Cerebellar nuclear complex (tissue), 1 donor: ENCODE measurements at places on chromosomes 16 and 17.

DNA sequence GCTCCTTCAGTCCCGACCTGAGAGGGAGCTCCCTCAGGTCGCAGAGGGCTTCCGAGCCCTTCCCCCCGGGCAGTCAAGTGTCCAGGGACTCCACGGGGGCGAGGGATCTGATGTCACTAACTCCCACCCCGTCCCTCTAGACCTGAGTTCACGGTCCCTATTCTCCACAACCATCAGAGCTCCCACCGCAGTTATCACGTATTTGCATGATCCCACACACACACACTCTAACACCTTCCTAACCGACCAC lies 3.7 kb upstream of the PER1 start:
- no peak for DNase-seq

- no peak for DNase-seq
Observed at GRCh38 chr17:39222866-39223834, 2.6 kb downstream of the STAC2 start.

DNA sequence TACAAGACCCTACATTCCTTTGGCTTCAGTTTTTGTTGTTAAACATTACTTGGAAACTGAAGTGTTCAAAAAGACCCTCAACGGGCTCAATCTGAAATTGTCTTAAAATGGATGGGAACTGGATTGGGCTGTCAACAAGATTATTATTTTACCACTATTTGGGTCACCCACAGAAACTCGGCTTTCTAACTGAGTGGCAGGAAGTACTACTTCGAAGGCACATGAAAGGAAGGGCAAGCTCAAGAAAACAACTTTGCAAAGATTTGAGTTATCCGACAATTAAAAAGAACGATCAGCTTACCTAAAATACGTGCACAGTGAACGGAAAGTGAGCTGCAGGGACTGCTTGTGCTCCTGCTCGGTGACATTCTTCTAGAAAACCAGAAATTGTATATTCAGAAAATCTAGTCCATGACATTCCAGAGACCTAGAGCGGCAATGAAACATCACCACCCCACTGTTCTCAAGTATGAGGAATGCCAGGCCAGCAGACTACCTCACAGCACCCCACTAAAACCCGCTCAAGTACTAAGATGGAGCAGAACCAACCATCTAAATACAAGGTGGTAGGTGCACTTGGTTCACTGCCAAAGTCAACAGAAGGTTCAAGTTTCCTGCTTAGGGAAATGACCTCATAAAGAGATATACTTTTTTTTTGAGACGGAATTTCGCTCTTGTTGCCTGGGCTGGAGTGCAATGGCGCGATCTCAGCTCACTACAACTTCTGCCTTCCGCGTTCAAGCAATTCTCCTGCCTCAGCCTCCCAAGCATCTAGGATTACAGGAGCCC lies 60.5 kb downstream of the ZZEF1 start:
- DNase-seq, result no peak

GRCh38 chr16:57693550-57693949 lies 1.1 kb upstream of the DRC7 start:
- no peak for DNase-seq

- DNase-seq, result no peak
Observed at GRCh38 chr17:51065466-51065865, 55.2 kb downstream of the SPAG9 start.

DNA sequence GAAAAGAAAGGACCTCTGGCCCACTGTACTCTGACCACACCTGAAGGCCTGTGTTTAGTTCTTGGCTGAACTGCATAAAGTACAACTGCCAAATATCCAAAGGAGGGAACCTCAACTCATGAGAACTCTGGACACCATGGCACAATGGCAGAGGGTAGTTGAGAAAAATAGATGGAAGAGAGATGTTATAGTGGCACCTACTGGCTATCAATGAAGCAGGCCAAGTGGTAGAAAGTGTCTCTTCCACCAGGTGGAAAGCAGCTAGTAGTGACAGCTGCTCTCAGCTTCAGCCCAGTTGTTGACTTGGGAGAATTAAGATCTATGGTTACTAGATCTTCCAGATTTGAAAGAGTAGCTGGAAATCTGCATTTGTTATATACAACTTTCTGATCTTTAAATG lies 3.2 kb downstream of the MED31 start:
- DNase-seq, result no peak

GRCh38 chr17:39264119-39264518 lies 38.4 kb upstream of the STAC2 start:
- DNase-seq, result peak; percentile 12

DNA sequence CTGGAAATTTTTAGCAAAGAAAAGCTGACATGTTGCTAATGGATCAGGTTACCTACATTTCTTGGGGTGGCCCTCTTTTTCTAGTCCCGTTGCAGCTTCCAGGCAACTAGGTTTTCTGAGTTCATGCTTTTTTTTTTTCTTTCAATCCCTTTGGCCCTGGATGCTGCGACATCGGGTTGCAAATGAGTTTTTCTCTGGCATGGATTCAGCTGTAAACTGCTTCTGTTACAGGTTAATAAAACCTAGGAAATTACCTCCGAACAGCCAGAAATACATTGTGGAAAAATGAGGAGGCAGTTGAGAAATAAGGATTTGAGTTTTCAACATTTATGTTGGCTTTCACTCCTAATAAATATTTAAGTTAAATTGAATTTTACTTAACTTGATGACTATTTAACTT lies 149.8 kb upstream of the MAF start:
- no peak for DNase-seq

GRCh38 chr17:56707312-56708219 lies 114.1 kb downstream of the NOG start:
- DNase-seq, result no peak

DNA sequence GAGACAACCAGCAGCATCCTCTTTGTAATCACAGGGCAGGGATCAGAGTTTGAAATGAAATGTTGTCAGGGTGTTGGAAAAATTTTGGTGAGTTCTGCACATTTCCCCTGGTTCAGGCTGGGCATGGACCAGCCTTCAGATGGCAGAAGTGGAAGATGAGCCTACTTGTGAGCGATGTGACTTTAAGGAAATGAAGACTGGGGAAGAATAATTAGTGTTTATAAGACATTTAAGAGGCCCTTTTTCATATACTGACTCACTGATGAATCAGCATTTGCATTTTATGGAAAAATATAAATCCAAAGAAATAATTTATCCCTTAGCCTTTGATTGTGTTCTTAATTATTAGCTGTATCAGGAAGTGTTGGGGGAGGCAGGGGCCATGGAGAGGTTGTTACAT lies 20.9 kb downstream of the GPR179 start:
- DNase-seq, result no peak

DNA sequence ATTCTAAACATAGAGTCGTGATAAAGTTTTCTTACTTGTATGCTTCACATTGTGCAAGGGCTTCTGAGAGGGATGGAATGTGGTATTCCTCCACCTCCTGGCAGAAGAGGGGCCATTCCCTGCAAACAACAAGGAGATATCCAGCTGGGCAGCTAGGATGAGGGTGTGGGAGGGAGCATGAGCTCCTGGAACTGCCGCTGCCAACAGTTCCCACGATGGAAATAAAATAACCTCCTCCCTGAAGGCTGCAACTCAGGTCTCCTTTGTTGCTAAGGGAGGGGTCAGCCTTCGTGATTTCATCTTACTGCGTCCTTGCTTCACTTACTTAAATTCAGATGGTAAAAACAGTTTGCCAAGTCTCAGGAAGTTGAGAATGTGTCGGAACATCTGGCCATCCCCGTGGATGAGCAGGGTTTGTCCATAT lies 15.6 kb downstream of the PLEKHG4 start:
- no peak for DNase-seq

DNA sequence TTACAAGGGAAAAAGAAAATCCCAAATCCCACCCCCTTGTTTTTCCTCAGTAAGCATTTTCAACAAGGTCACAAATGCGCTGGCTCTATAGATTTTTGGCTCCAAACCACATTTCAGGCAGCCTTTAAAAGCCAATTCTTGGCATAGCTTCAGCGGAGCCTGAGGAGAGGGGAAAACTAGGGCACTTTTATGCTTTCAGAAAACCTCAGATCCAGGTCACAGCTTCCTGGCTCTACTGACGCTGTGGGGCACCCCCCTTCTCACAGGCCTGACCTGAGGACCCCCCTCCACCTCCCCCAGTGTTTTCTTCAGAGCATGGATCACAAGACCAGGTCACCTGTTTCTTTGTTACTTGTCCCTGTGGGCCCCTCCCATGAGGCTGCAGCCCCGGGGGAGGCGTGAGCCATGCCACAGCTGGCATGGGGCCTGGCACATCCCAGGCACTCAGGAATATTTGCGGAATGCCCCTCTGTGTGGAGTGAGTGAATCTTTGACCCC lies 30.1 kb upstream of the MTSS2 start:
- no peak for DNase-seq

- DNase-seq, result no peak
Observed at GRCh38 chr16:10120953-10121352, 61.3 kb downstream of the GRIN2A start.

DNA sequence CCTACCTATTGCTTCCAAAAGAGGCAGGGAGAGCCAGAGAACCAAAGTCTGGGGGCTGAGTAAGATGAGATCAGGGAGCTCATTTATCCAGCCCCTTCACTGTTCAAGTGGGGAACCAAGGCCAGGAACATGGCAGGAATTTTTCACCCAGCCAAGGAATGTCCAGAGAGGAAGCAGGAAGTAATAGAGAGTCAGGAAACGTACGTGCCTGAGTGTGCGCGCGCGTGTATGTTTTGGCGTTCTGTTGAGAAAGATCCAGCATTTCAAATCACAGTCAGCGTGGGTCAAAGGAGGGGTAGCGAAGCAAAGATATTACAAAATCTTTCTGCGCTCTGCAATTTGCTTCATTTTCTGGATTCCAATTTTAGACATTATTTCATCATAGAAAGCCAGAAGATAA lies 41.9 kb upstream of the WSCD1 start:
- no peak for DNase-seq

GRCh38 chr17:56762988-56763387 lies 70.7 kb downstream of the C17orf67 start:
- no peak for DNase-seq

- no peak for DNase-seq
Observed at GRCh38 chr16:79163691-79164387, 436.7 kb downstream of the MAF start.

DNA sequence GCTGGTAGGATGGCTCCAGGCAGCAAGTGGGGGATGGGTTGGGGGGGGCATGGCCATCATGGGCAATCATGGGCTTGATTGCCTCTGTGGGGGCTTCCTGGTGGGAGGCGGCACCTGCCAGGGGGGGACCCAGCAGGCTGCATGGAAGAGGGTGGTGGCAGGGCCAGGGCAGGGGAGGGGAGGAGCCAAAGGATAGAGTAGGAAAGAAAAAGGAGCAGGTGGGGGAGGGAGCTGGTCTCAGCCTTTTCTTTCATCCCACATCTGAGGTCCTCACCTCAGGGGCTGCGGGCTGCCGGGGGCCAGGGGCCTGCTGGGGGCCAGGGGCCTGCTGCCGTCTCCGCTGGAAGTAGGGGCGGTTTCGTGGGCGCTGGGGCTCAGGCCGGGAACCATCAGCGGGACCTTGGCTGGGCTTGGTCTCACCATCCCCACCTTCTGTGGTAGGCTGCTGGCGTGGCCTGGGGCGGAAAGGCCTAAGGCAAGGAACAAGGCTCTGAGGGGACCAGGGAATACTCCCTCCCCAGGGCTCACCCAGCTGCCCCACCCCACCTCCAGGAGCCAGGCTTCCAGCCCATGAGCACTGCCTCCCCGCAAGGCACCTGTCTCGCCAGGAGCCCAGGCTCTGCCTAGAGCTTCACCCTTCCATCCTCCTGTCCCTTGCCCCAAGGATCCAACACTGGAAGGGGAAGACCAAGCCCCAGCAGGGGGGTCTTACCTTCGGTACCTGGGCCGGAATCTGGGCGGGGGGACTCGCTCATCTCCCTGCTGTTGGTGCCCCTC lies 5.0 kb downstream of the YBX2 start:
- no peak for DNase-seq
